CD14-positive monocyte (primary cell): ENCODE measurements at places on chromosomes 13 and 19. TPM values are rescaled to one million over a fixed set of nuclear protein-coding genes. Genes with fewer than 3 reads are reported as not detected.

DNA sequence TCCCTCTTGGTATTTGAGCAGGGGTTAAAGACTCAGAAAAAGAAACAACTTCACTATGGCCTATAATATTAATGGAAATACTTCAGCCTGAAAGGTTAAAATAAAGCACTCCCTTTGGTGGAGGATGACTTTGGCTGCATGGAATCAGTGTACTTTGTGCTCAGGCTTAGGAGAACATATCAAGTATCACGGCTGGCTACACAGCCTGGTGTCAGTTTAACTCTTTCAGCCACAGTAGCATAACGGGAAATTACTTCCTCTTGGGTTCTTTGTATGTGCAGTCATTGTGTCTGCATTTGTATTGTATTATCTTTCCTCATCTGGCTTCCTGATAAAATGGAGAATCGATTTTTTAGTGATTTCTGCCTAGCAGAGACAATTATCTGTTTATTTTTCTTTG lies 239.0 kb downstream of the GGACT start:
- H3K27ac ChIP-seq: no peak overlapping the region
- no peak for DNase-seq
- H3K4me1 ChIP-seq: no peaks in the 10 kb centered on the region
- H3K4me3 ChIP-seq: no peak overlapping the region
- no peaks in the 10 kb centered on the region for H3K27me3 ChIP-seq

DNA sequence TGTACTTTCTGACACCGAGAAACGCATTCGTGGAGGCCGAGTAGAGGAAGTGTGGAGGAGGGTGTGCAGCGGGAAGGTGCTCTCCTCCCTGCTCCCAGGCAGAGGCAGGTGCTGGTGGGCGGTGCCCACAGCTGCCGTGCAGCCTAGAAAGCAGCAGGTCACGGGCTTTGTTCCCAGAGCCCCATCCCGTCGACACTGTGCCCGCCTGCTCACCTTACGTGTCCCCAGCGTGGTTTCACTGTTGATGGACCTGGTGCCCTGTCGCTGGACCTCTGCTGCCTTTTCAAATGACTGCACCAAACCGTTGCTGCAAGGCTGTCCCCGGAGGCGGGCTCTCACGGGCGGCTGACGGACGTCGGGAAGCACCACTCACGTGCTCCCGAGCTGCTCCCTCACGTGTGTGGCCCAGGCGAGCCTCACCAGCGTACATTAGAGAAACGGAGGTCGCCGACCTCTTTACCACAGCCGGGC lies 20.8 kb downstream of the PLEKHJ1 start:
- DNase-seq: no peak
- H3K27me3 ChIP-seq: no peaks in the 10 kb centered on the region
- H3K27ac ChIP-seq: no peak overlapping the region
- H3K36me3 ChIP-seq: peaks cover 100% of the 10 kb centered on the region
- H3K4me1 ChIP-seq: no peaks in the 10 kb centered on the region

- no peaks in the 10 kb centered on the region for H3K4me1 ChIP-seq
- H3K4me3 ChIP-seq: no peak overlapping the region
- no peaks in the 10 kb centered on the region for H3K27me3 ChIP-seq
- no peak overlapping the region for H3K27ac ChIP-seq
These were observed 597.7 kb downstream of the GPC6 start for GRCh38 chr13:93824286-93824685.

- H3K4me1 ChIP-seq: no peaks in the 10 kb centered on the region
- H3K36me3 ChIP-seq: no peaks in the 10 kb centered on the region
- no peak overlapping the region for H3K27ac ChIP-seq
- DNase-seq: no peak
- no peaks in the 10 kb centered on the region for H3K27me3 ChIP-seq
These were observed 57.1 kb downstream of the ALOX5AP start for GRCh38 chr13:30792285-30793000.

KIR2DL4 gene
- 0.14 and 0.17 TPM in 2 replicates for polyA plus RNA-seq

FAM32A gene
- polyA plus RNA-seq: 245 TPM
